ENCODE measurements at places on chromosomes 16 and 17.

- peak; percentile 54 for DNase-seq
These were observed 26.9 kb downstream of the RGS9 start for GRCh38 chr17:65163990-65164495.

- peak; percentile 77 for DNase-seq
These were observed 24.0 kb downstream of the DEF8 start for GRCh38 chr16:89972244-89973234.

GRCh38 chr16:66070140-66070917, 296.2 kb upstream of the CDH5 start:
- DNase-seq = no peak

DNA sequence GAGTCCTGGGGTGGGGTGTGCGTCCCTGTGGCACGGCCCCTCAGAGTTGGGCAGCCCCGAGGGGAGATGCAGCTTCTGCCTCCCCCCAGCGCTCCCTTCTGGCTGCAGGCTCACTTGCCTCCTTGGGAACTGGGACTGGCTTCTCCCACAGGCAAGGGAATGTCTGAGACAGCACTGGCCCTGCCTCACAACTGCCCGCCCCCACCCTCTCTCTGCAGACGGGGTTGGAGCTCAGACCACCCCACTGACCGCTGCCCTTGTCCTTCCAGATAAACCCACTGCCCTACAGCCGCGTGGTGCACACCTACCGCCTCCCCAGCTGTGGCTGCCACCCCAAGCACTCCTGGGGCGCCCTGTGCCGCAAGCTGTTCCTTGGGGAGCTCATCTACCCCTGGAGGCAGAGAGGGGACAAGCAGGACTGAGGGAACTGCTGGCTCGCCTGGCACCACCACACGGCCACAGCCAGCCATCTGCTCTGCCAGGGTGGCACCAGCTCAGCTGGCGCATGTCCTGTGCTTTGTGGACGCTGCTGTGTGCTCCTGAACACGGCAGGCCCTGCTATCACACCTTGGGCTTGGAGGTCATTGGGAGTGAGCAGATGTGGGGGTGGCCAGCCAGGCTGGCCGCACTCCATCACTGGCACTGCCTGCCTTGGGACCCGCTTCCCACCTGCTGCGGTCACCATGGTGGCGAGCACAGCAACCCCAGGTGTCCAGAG, 7.1 kb upstream of the RAB40C start:
- no peak for DNase-seq

GRCh38 chr16:54938212-54939028, 7.8 kb downstream of the IRX5 start:
- DNase-seq = no peak

GRCh38 chr16:11020792-11021551, 76.6 kb downstream of the CLEC16A start:
- no peak for DNase-seq

DNA sequence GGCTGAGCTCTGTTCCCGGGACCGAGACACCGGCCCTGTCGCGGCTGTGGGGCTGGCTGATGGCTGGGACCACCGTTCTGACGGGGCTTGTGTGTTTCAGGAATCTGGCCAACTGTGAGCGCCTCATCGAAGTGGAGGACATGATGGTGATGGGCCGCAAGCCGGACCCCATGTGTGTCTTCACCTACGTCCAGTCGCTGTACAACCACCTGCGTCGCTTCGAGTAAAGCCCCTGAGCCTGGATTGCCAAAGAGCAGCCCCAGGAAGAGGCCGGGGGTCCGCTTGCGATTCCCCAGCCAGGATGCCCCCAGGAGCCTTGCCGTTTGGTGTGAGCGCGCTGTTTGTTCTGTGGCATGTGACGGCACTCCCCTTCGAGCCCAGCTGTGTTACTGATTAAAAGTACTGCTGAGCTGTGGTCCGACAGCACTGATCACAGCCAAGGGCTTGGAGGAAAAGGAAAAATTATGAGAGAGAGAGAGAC, 23.0 kb downstream of the SMTNL2 start:
- no peak for DNase-seq

- no peak for DNase-seq
These were observed 2.2 kb downstream of the ACBD4 start for GRCh38 chr17:45137561-45138305.

DNA sequence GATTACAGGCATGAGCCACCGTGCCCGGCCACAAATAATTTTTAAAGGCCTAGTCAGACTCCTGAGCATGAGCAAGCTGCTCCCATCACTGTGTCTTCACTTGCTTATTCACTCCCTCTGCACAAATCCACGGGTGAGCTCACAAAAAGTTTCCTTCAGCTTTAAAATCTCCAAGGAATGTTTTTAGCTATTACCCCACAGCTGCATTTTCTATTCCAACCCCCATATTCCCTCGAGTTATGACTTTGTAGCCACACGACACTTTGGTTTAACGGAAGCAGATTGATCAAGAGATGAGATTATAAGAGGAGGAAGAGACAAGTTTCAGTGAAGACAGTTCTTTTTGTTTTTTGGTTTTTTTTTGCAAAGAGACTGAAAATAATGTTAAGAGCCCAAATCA, 49.1 kb upstream of the SLC25A19 start:
- no peak for DNase-seq
